ENCODE measurements at places on chromosomes 4 and X.

GRCh38 chrX:34404386-34405070 lies 252.6 kb downstream of the TMEM47 start:
- no peak for DNase-seq

- no peak for DNase-seq
These were observed 268.8 kb upstream of the GALNT7 start for GRCh38 chr4:172899861-172900260.

GRCh38 chr4:63393544-63393943 lies 1015.7 kb downstream of the TECRL start:
- no peak for DNase-seq

DNA sequence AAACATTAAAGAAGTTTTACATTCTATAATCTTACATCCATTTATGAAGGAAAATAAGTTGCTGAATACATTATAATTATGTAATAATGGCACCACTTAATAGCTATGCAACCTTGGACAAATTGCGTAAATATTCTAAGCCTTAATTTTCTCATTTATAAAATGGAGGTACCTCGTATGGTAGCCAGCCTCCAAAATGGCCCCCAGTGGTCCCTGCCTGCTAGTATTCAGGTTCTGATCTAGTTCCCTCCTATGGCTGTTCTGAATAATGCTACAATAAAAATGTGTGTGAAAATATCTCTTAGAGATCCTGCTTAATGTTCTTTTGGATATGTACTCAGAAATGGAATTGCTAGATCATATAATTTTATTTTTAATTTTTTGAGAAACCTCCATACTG lies 11.0 kb upstream of the NKX3-2 start:
- DNase-seq = no peak

GRCh38 chr4:78659264-78659663 lies 107.7 kb downstream of the ANXA3 start:
- no peak for DNase-seq
